Cardiac septum (tissue), 1 donor: ENCODE measurements at places on chromosomes 12 and 14.

- no peak for DNase-seq
Measured at GRCh38 chr12:13777374-13777773, 204.0 kb downstream of the GRIN2B start.

DNA sequence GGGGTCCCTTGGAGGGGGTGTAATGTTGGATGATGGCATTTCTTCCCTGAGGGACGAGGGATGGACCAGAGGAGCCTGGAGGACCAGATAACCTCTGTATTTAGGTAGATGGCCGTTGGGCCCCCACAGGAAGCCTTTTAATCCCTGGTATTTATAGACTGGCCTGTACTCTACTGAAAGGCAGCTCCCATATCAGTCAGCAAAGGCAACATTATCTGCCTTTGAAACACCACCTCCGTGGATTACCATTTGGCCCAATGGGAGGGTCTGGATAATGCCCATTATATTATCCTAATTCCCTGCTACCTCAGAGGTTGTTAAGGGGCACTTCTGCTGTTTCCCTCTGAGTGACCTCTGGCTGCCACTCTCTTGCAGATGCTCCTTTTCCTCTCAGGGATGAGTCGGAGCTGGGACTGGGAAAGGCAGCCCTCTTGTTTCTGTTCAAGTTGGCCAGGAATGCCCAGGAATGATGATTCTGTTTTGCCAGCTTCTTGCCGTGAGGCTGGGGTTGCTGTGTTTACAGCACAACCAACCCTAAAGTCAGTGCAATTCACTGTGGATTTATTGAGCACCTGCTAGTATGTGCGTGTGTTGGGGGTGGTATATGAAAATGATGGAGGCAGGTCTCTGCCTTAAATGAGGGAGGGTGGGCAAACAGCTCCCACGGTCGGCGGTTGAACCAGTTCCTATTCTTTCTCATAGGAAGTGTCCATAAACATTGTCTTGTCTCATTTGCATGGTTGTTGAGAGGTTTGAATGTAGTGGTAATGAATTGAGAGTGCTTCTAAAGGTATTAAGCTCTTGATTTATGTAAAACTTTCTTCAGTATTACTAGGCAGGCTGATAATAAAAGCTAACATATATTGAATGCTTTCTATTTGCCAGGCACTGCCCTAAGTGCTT is 18.1 kb downstream of the SUSD6 start:
- DNase-seq, result no peak

DNA sequence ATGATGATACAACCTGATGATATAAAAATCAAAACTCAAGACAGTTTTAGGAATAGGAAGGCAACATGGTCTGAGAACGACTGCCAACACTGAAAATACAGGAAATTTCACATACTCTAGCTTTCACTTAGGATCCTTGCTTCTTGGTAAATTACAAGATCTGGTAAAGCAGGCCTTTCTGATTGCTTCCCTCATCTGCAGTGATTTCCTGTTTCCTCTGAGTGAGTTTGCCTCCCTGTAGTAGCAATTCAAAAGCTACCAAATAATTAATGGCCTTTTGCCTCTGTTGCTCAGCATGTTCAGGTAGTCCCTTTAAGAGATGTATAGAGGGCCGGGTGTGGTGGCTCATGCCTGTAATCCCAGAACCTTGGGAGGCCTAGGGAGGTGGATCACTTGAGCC is 2.0 kb upstream of the IRAK3 start:
- no peak for DNase-seq

DNA sequence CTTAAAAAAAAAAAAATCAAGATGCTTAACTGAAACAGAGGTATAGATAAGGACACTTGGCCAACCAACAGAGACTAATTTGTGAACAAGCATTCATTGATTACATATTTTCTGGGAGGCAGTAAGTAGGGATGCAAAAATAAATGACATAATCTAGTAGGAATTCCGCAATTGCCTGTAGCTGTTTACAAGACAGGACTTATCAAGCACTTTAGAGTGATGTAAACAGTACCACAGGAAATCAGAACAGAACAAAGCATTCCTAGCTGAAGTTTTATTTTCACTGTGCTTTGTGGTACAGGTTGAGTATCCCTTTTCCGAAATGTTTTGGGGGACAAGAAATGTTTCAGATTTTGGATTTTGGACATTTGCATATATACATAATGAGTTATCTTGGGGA is 68.2 kb upstream of the FGD4 start:
- no peak for DNase-seq

DNA sequence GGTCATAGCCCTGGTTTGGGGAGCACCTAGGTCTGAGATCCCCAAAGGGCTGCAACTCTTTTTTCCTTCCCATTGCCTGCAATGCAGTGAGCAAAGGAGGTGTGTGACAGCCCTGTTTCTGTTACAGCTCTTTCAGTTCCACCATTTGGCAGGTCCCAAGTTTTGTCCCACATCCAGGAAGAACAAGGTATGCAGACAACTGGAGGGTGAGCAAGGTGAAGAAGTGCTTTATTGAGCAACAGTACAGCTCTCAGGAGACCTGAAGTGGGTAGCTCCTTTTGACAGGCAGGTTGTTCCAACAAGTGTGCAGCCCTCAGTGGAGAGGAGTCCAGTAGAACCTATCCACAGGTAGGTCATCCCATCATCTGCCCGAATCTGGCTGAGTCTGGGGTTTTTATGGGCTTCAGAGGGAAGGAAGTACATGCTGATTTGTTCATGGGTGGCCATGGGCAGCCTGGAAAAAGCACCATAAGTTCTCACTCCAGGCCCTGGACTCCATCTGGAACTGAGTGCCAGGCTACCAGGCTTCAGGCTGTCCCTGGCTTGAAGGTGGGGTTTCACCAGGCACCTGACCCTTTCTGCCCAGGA is 62.8 kb upstream of the NAV3 start:
- no peak for DNase-seq

DNA sequence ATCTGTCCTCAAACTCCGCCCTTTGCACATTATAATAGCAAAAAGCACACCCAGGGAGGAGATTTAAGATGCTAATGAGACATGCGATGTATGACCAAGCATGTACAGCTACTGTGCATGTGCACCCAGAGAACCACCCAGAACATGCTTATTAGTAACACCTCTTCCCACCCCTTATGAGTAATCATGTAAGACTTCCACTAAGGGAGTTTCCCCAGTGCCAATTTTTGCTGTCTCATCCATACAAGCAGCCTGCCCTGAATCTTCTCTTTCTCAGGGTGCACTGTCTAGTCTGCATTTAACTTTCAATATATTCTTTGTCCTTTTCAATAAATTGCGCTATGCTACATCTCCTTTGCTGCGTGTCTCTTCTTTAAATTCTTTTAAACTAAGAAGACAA is 830.0 kb upstream of the NOVA1 start:
- DNase-seq, result no peak
